ENCODE measurements at places on chromosomes 5 and 9. TPM values are rescaled to one million over a fixed set of nuclear protein-coding genes. Genes with fewer than 3 reads are reported as not detected.

DNA sequence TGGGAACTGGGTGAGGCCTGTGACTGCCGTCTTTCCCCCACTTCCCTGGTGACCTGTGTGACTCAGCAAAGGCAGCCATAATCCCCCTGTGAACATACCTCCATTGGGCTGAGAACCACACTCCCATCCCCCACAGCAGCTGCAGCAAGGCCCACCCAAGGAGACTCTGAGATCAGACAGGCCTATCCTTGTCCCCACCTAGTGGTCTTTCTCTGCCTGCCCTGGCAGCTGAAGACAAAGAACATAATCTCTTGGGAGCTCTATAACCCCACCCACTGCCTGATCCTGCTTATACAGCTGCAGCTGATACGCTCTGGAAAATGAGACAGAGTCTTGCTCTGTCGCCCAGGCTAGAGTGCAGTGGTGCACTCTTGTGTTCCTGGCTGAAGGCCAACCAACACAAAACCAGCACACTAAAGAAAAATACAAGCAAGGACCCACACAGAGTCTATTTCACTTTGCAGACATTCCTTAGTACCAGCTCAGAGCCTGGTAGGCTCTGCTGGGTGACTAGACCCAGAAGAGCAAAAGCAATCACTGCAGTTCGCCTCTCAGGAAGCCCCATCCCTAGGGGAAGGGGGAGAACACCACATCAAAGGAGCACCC, 106.7 kb downstream of the MCTP1 start:
- no peaks in the 10 kb centered on the region for H3K27me3 ChIP-seq
- H3K36me3 ChIP-seq: no peaks in the 10 kb centered on the region
- no peaks in the 10 kb centered on the region for H3K4me1 ChIP-seq
- no peak overlapping the region for H3K4me3 ChIP-seq
- no peak overlapping the region for H3K27ac ChIP-seq

GRCh38 chr5:173507171-173507570, 109.3 kb downstream of the BOD1 start:
- no peaks in the 10 kb centered on the region for H3K4me1 ChIP-seq
- H3K4me3 ChIP-seq: no peak overlapping the region
- H3K27ac ChIP-seq: no peak overlapping the region
- H3K27me3 ChIP-seq: peaks cover 3% of the 10 kb centered on the region

- no peaks in the 10 kb centered on the region for H3K36me3 ChIP-seq
- no peak overlapping the region for H3K27ac ChIP-seq
- H3K4me1 ChIP-seq: no peaks in the 10 kb centered on the region
Measured at GRCh38 chr5:42491699-42492098, 68.5 kb downstream of the GHR start.

The IFNA13 gene
- total RNA-seq: not detected

All from upper lobe of right lung (tissue), 1 donor.